A673 (cell line): ENCODE measurements at places on chromosomes 12 and 14. TPM values are rescaled to one million over a fixed set of nuclear protein-coding genes. Genes with fewer than 3 reads are reported as not detected.
A peak's percentile ranks its signal among the peaks of the same experiment; 100 is the strongest.

GRCh38 chr14:97710726-97711125 lies 913.5 kb downstream of the VRK1 start:
- no peaks in the 10 kb centered on the region for H3K27me3 ChIP-seq
- no peak for DNase-seq
- no peak overlapping the region for H3K27ac ChIP-seq

- peaks cover 13% of the 10 kb centered on the region for H3K4me1 ChIP-seq
- no peak for DNase-seq
- no peak overlapping the region for H3K27ac ChIP-seq
- H3K27me3 ChIP-seq: no peaks in the 10 kb centered on the region
- no peak overlapping the region for H3K4me3 ChIP-seq
Observed at GRCh38 chr12:89547101-89547500, 21.3 kb upstream of the POC1B start.

GRCh38 chr14:96584199-96584906 lies 82.2 kb downstream of the PAPOLA start:
- no peaks in the 10 kb centered on the region for H3K36me3 ChIP-seq
- H3K4me3 ChIP-seq: no peak overlapping the region
- H3K27me3 ChIP-seq: no peaks in the 10 kb centered on the region
- peak; percentile 55 for DNase-seq

DNA sequence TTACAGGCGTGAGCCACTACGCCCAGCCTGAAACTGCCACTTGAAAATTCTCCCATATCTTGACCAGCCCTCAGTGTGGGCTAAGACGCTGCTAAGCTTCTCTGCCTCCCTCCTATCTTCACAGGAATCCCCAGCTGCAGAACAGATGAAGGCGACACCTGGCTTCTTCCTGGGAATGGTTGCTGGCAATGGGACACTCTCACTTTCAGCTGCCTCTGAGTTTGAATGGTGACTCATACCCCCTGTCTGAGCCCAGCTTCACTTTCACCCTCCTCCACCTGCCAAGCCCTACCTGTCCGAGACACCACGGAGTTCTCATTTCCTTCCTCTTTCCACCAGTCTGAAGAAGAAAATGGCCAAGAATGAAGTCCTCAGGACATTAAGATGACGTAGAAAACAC lies 18.3 kb upstream of the VASH1 start:
- peaks cover 4% of the 10 kb centered on the region for H3K27me3 ChIP-seq
- H3K4me3 ChIP-seq: no peak overlapping the region
- H3K36me3 ChIP-seq: no peaks in the 10 kb centered on the region

- H3K27me3 ChIP-seq: peaks cover 8% of the 10 kb centered on the region
- no peak for DNase-seq
- no peaks in the 10 kb centered on the region for H3K4me1 ChIP-seq
- H3K4me3 ChIP-seq: no peak overlapping the region
- H3K27ac ChIP-seq: no peak overlapping the region
Observed at GRCh38 chr14:88075269-88075981, 70.5 kb downstream of the GPR65 start.

The RPL36AL gene
- 188 and 202 TPM in 2 replicates for total RNA-seq
